ENCODE measurements at places on chromosomes 5 and 9. TPM values are rescaled to one million over a fixed set of nuclear protein-coding genes. Genes with fewer than 3 reads are reported as not detected.

Gene PCDHA7
- not detected for polyA plus RNA-seq

Gene SLC6A19
- not detected for polyA plus RNA-seq

DNA sequence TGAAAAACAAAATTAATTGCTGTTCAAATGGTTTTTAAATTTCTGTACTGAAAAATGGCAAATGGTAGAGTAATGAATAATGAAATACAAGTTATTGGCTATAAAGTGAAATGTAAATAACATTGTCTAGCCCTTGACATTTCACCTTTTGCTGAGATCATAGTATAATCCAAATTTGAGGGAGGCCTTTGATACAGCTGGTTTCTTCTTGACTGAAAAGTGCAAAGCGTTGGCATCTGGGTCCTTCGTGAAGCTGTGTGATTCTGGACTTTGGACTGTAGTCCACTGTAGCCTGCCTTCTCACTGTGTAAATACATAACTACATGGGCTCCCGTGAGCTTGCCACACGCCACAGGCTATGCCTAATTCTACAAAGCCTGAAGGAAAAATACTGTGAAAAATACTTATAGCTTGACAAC lies 52.3 kb downstream of the ARHGEF28 start:
- DNase-seq, result no peak

DNA sequence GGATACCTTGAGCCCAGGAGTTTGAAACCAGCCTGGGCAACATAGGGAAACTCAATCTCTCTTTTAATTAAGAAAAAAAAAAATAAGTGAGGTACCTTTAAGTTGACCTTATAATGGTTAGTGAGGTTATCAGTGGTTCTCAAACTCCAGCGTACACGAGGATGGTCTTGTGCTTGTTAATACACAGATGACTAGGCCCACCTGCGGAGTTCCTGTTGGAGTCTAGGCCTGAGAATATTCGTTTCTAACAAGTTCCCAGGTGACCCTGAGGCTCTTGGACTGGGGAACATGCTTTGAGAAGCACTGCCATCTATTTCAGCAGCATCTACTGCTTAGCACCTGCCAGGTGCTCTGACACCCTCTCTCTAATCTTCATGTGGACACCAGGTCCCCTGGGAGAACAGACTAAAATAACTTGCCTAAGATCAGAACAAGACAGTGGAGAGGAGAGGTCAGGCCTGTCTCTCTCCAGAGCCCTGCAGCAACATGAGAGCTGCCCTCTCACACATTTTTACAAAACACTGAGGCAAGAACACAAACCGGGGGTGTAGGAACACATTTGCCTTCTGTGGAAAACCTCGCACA lies 24.6 kb downstream of the TLE1 start:
- DNase-seq, result no peak

DNA sequence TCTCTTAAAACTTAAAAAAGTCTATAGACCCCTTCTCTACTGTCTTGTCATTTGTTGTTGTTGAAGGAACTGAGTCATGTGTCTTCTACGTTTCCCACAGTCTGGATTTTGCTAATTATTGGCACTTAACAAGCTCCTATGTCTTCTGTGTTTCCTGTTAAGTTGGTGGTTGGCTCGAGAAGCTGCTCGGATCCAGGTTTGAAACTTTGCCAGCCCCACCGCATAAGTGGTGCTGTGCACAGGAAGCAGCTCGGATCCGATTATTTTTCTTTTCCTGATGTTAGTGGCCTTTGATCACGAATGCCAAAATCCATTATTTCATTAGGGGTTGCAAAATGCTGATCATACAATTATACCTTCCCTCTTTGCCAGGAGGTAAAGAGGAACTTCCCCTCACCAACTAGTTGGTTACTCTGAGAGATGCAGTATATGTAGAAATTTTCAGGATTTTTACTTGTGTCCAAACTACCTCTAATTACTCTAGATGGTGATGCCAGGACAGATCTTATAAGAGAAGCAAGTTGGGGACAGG lies 186.5 kb downstream of the NSG2 start:
- no peak for DNase-seq
